ENCODE measurements at places on chromosomes 7 and 10. TPM values are rescaled to one million over a fixed set of nuclear protein-coding genes. Genes with fewer than 3 reads are reported as not detected.

Gene CALCR
- 1.0 TPM for polyA plus RNA-seq

Gene ZNRF2
- polyA plus RNA-seq: 2.9 TPM

GRCh38 chr7:106080300-106080987 is 31.7 kb downstream of the SYPL1 start:
- no peak for DNase-seq

DNA sequence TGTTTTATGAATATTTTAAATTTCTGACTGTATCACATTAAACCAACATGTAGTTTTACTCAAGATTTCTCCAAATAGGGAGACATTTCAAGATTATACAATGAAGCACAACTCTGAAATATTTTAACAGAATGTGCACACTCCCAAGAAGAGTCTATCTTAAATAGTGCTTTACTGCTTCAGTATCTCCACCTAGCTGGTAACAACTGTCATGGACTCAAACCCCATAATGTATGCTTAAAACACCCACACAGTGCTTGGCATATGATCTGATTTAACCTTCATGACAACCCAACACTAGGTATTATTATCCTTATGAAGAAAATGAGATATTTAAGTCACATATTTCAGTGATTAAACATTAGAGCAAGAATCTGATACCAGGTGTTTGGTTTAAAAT is 45.9 kb downstream of the ASZ1 start:
- DNase-seq: no peak

- no peak for DNase-seq
Observed at GRCh38 chr10:122282909-122283308, 11.8 kb downstream of the BTBD16 start.

DNA sequence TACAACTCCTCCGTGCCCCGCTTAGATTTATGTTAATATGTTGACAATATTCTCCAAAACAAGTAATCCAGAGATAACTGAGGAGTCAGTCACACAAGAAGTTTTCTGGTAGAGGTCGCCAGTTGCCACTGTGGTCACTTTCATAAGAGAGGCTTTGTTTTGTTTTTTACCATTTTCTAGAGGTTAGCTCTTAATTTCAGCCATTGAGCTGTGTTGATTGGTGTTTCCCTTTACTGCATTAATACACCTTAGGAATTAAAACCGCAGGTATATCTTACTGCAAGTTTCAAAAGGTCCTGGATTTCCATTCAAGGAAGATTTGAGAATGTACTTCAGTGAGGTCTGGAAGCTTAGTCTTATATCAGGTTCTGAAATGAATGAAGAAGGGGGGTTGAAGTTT is 3.5 kb downstream of the BMI1 start:
- DNase-seq: no peak
